ENCODE measurements at places on chromosomes 11 and 22.
A peak's percentile ranks its signal among the peaks of the same experiment; 100 is the strongest.

GRCh38 chr22:26134654-26135330 is 34.5 kb upstream of the SEZ6L start:
- no peak for DNase-seq

DNA sequence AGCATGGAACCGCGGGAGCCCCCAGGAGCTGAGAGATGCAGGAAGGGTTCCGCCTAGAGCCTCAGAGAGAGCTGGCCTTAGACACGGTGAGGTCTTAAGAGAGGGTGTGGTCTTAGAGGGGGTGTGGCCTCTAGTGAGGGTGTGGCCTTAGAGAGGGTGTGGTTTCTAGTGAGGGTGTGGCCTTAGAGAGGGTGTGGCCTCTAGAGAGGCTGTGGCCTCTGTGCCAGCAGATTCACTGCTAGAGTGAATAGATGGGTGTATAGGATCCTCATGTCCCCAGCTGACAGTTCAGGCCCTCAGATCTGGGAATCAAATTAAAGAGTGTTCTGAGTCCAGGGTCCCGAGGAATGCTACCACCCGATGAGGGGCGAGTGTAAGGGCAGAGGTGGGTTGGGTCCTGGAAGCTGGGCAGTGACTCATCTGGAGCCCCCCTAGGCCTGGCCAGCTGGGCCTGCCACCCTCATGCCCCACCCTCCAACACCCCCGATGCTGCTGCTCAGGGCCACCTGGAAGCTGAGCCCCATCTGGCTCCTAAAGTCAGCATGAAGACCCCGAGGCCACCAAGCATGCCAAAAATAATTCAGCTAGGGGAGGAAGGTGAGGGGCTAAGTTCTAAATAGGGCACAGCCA is 49.5 kb downstream of the IGF2 start:
- DNase-seq = no peak

GRCh38 chr11:119062779-119063178 is 4.8 kb upstream of the VPS11 start:
- DNase-seq = no peak

- peak; percentile 18 for DNase-seq
These were observed 39.4 kb upstream of the CFAP300 start for GRCh38 chr11:102007567-102008437.

GRCh38 chr11:104380358-104380757 is 216.4 kb upstream of the PDGFD start:
- no peak for DNase-seq

- DNase-seq = no peak
These were observed 65.6 kb downstream of the FAM168A start for GRCh38 chr11:73532310-73532709.

- no peak for DNase-seq
These were observed 109.0 kb downstream of the FAR1 start for GRCh38 chr11:13777341-13777985.
